ENCODE measurements at places on chromosomes 1 and 21.

- no peak for DNase-seq
Observed at GRCh38 chr1:27545876-27546275, 55.9 kb upstream of the WASF2 start.

GRCh38 chr1:78277253-78277652 lies 213.5 kb upstream of the PTGFR start:
- peak; percentile 86 for DNase-seq

GRCh38 chr1:10909697-10910680 lies 102.5 kb upstream of the TARDBP start:
- peak; percentile 18 for DNase-seq

GRCh38 chr1:150109586-150109985 lies 40.1 kb upstream of the PLEKHO1 start:
- no peak for DNase-seq

- no peak for DNase-seq
Observed at GRCh38 chr1:221148660-221149059, 269.4 kb downstream of the HLX start.

GRCh38 chr1:15094719-15095495 lies 58.6 kb upstream of the TMEM51 start:
- DNase-seq, result no peak

GRCh38 chr1:192512426-192513162 lies 63.0 kb upstream of the RGS1 start:
- DNase-seq, result no peak

- no peak for DNase-seq
Observed at GRCh38 chr21:35249636-35250035, 200.5 kb upstream of the RUNX1 start.

GRCh38 chr1:214927796-214928195 lies 154.7 kb upstream of the KCNK2 start:
- DNase-seq, result no peak
